Stimulated activated CD4-positive, alpha-beta T cell treated with anti-CD3 and anti-CD28 coated beads, Interleukin-1b, Interleukin-23, amount 100 ng/mL, for 4 hours (primary cell): ENCODE measurements at places on chromosomes 7 and 10.

DNA sequence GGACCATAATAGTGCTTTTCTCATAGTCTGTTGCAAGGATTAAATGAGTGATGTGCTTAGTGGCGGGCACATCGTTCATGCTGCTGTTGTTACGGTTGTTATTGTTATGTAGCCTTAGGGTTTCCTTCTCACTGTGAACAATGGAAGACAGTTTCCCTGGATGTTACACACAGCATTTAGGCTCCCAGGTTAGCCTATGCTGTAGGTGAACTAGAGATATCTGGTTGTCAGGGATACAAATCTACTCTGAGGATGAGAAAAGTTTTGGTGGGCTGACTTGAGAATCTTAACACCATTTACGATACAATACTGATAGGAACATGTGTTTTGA lies 14.7 kb downstream of the SH3PXD2A start:
- DNase-seq: no peak

DNA sequence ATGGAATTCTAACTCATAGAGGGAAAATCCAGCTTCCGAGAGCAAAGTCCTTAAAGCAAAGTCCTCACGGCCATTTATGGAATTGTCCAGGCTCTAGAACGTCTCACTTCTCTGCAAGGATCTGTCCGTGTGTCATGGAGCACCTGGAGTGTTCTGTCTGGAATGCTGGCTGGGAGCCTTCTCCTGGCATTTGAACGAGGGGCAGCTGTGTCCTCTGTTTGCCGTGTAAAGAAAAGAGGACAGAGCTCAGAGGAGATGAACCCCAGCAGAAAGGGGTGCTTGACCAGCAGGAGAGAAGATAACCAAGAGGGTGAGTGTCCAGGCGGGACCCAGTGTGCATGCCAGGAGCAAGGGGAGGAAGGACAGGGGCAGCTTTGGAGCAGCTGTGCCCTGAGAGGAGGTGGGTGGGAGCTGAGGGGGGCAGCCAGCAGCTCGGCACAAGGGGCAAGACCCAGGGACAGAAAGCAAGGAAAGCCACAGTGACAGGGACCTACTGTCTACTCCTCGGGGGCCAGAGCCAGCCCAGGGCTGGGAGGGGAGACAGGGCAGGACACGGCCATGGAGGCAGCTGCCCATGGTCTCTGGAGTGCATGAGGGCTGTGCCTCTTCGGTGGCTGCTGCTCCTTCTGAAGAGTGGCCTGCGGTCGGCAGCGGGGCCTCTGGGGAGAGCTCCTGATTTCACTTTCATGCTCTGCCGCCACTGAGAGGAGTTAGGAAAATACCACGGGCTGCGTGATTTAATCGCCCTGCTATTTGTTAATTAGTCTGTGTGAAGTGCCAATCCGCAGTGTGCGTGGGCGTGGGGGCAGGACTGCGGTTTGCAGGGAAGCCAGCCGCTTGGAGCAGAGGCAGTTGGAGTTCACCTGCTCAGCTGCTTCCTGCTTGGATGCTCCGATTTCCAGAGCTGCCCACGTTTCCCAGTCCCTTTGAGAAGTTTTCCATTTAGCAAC lies 149.3 kb upstream of the SHH start:
- DNase-seq: no peak

DNA sequence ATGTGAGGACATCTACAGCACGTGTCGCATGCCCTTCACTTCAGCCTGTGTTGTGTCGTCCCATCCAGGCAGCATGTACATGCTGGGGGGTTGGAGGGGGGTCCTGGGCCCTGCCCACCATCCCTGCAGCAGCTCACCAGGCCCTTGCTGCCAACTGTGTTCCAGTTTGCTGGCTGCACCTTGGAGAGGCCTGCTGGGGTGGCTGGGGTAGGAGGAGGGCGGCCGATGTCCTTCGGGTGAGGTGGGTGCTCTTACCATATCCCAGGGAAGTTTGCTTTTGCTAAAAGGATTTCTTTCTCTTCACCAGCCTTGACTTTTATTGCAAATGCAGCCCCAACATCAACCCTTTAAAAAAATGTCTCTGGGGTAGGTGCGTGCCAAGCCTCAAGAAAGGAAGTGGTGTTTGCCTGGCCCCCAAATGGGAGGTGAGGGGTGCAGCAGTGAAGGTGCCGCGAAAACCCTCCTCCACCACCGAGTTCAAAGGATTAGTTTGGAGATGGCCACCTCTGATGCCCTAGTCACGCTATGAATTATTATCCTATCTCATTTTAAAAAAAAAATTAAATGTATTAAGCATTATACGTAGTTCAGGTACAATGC lies 165.8 kb upstream of the KLF6 start:
- DNase-seq: no peak

GRCh38 chr7:83347945-83348444 lies 185.3 kb upstream of the PCLO start:
- DNase-seq: no peak

GRCh38 chr10:106636766-106637491 lies 527.6 kb downstream of the SORCS1 start:
- no peak for DNase-seq

DNA sequence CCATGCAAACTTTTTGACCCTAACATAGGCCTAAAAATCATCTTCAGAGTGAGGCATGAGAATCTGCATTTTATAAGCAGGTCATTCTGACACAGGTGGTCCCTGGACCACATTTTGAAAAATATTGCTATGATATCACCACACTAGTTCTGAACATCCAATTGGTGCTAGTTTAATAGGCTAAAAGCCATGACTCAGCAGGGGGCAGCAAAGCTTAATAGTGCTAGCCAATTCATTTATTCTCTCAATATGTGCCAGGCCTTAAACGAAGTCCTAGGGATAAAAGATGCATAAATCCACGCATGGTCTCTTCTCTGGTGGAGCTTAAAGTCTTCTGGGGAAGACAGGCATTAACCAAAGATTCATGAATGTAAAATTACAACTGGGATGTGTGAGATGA lies 10.2 kb upstream of the SLC25A28 start:
- DNase-seq: no peak

DNA sequence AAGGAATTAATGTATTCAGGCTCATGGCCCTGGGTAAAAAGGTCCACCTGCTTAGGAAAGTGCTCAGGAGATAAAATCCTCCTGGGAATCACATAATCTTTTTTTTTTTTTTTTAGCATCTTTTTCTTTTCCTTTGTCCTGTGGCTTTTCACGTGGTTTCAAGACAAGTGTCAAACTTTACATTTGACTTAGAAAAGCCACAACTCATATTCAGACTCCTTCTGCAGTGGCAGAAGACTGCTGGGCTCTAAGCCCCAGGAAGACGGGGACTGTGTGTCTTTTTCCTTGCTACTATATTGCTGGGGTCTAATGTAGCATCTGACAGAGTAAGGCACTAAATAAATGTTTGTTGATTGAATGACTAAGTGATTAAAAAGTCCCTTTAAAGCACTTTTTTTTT lies 127.5 kb upstream of the ANKRD1 start:
- no peak for DNase-seq

DNA sequence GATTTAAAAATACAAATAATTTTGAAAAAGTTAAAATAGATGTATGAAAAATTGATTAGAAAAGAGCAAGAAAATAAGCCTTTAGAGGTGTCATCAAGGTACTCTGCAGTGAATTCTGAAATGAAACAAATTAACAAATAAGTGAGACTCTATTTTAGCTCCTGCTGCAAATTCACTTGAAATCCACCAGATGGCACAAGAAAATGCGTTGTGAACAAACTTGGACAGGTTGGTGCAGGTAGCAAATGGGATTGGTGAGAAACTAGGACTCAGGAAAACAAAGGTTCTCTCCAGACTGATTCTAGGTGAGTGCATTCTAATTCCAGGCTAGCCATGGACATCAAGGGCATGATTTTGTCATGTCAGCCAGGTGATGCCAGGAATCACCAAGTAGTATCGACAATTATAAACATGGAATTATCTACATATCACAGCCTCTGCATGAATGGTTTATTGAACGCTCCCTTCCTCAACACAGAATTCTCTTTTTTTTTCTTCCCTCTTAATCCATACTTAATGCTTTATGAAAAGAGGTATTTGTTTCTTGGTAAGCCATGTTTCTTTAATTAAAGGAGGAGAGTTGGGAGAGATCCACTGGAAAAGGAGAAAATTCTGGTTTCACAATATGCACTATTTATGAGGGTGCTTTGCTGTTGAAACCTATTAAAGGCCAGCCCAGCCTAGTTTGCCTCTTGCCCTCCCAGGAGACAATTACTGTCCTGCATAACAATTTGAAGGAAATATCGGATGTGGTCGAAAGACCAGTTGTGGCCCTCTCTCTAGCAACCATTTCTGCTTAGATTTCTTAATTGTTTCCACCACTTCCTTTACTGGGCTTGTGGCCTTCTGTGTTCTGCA lies 118.1 kb downstream of the ZNF365 start:
- no peak for DNase-seq

GRCh38 chr10:118394301-118395200 lies 52.4 kb upstream of the FAM204A start:
- DNase-seq: no peak

DNA sequence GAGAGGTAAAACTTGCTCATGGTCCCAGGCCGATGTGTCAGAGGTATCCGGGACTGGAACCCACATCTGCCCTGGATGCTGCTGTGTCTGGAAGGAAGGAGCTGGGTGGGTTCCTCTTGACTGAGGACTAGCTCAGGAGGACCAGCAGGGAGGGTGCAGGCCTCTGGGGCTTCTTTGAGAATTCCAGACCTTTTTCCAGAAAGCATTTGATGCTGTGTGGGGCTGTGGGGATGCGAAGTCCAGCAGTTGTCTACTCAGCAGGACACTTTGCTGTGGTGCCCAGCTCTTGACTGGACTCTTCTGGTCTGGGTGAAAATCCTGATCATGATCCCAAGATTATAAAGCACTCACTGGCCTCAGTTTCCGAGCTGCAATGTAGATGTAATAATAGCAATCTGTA lies 1.7 kb downstream of the RAMP3 start:
- DNase-seq: no peak
